ENCODE measurements at places on chromosomes 3 and 15. TPM values are rescaled to one million over a fixed set of nuclear protein-coding genes. Genes with fewer than 3 reads are reported as not detected.
A peak's percentile ranks its signal among the peaks of the same experiment; 100 is the strongest.

TMC3 gene
- total RNA-seq = not detected

NMNAT3 gene
- total RNA-seq = 3.0 TPM

SEMA7A gene
- 14.5 TPM for total RNA-seq

DAZL gene
- not detected for total RNA-seq

SLC22A13 gene
- 0.44 TPM for total RNA-seq

PP2D1 gene
- not detected for total RNA-seq

PRSS50 gene
- total RNA-seq = 0.50 TPM

RPL22L1 gene
- total RNA-seq = 60.3 TPM

MPI gene
- total RNA-seq = 22.5 TPM

STRC gene
- total RNA-seq = 0.59 TPM

- no peak for DNase-seq
Observed at GRCh38 chr3:152355744-152356665, 87.3 kb downstream of the MBNL1 start.

DNA sequence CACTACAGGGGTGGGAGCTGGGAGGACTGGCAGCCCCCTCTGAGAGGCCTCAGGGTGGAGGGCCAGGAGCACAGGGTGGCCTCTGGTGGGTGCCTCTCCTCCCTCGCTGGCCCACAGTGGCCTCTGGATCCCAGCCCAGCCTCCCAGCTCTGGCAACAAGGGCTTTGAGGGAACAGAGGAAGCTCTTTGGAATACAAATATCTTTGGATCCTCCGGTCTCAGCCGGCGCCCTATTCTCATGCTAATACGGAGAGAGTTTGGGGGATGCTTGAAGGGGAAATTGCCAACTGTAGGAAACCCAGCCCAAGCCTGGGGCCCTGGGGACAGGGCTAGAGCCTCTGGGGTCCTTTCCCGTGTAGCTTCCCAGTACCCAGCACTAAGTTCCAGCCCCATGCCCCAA lies 33.4 kb upstream of the INSYN1 start:
- DNase-seq = no peak

- DNase-seq = no peak
Observed at GRCh38 chr15:83565138-83565537, 88.8 kb upstream of the ADAMTSL3 start.

GRCh38 chr3:195762611-195763010 lies 41.8 kb downstream of the MUC20 start:
- no peak for DNase-seq

GRCh38 chr15:92812271-92812670 lies 87.9 kb upstream of the CHD2 start:
- no peak for DNase-seq

- DNase-seq = no peak
Observed at GRCh38 chr15:69454953-69455352, 2.3 kb downstream of the RPLP1 start.

- no peak for DNase-seq
Observed at GRCh38 chr15:36356978-36357601, 222.3 kb upstream of the CDIN1 start.

GRCh38 chr3:102225407-102226132 lies 209.2 kb upstream of the ZPLD1 start:
- DNase-seq = no peak

- DNase-seq = no peak
Observed at GRCh38 chr3:10370429-10370828, 49.5 kb upstream of the SEC13 start.

DNA sequence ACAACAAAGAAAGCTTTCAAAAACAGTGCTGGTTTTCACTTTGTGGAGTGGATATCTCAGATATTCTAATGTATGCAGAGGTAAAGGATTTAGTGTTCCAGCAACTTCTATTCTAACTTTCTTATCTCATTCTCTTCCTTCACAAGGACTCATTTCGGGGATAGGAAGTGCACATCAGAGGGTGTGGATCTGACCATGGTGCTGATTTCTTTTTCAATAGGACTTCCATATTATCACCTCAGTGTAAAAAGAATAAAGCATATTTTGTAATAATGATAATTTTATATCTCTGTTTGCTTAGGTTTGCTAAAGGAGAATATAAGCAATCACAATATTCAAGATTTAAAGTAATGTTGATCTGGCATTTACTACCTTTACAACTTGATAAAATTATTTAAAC lies 12.5 kb upstream of the CADM2 start:
- no peak for DNase-seq

- no peak for DNase-seq
Observed at GRCh38 chr3:72797773-72798543, 50.3 kb downstream of the SHQ1 start.

GRCh38 chr3:194816748-194817591 lies 131.3 kb downstream of the FAM43A start:
- DNase-seq = no peak

DNA sequence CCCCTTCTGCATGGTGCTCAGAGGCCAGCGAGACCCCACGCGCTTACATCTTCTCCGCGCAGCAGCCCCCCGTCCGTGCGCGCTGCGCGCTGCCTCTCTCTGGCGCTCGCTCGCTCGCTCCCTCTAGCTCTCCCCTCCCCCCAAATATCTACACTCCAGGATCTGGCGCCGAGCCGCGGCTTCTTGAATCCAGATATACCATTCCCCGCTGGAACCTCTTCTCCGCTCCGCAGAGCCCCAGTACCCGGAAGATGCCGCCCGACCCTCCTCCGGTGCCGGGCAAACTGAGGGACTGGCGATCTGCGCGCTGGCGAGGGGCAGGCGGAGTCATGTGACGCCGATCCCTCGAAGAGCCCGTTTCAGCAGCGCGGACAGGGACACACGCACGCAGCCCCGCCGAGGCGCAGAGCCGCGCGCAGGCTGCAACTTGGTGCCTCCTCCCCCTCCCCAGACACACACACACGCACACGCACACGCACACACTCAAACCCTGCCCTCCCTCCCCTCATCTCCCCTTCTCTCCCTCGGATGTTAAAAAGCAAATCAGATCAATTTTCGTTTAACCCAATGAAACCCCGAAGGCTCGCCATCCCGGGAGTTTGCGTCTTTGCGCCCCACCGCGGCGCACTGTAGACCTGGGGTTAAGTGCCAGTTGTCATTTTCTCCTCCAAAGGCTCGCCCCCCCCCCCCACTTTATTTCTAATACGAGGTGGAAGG lies at the start of gene RASGRF1:
TSS of gene RASGRF1 (minus strand) at position 294 of the 717 bp plus-strand sequence. CDS start at position 12, 282 bp downstream.
- no peak for DNase-seq

DNA sequence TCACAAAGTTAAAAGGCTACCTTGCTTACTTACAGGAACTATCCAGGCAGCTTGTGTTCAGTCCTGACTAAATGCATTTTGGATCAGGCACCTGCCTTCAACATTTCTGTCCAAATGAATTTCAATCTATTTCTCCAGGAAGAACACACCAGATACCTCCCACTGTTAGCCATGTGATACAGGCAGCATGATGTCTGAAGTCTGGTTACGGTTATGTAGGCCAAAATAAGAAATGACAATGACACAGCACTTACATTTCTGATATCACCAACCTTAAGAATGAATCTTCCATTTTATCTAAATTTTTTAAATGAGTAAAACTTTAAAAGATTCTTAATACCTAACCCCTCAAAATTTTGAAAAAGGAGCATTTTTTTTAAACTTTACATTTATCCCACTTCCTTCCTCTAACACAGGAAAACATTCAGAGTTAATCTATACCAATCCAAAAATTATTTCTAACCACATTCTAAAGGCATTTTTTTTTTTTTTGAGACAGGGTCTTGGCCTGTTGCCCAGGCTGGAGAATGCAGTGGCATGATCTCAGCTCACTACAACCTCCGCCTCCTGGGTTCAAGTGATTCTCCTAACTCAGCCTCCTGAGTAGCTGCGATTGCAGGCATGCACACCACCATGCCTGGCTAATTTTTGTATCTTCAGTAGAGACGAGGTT lies at the start of gene MAP4:
TSS of gene MAP4 (minus strand) at position 116 of the 673 bp plus-strand sequence. CDS start 17,556 bp downstream, outside the sequence.
- DNase-seq = no peak

GRCh38 chr3:104040896-104041295 lies 1325.8 kb upstream of the ALCAM start:
- DNase-seq = no peak

DNA sequence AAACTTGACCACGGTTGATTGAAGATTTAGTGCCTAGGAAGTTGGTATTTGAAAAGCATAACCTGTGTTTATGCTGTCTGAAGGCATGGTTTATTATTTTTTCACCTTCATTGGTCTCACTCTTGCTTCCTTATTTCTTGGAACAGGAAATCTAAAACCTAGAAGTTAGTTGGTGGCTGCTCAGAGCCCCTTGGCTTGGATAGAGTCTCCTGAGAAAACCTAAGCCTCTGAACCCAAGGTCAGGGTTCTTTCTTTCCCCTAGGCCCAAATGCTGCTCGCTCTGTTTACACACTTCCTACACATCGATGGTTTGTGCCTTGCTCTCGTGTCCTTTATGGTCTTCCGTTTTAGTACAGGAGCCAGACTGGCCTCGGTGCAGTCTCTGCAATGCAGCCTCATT lies 82.2 kb downstream of the TRAK1 start:
- DNase-seq = no peak

GRCh38 chr3:157275832-157276231 lies 115.9 kb upstream of the CCNL1 start:
- DNase-seq = no peak

DNA sequence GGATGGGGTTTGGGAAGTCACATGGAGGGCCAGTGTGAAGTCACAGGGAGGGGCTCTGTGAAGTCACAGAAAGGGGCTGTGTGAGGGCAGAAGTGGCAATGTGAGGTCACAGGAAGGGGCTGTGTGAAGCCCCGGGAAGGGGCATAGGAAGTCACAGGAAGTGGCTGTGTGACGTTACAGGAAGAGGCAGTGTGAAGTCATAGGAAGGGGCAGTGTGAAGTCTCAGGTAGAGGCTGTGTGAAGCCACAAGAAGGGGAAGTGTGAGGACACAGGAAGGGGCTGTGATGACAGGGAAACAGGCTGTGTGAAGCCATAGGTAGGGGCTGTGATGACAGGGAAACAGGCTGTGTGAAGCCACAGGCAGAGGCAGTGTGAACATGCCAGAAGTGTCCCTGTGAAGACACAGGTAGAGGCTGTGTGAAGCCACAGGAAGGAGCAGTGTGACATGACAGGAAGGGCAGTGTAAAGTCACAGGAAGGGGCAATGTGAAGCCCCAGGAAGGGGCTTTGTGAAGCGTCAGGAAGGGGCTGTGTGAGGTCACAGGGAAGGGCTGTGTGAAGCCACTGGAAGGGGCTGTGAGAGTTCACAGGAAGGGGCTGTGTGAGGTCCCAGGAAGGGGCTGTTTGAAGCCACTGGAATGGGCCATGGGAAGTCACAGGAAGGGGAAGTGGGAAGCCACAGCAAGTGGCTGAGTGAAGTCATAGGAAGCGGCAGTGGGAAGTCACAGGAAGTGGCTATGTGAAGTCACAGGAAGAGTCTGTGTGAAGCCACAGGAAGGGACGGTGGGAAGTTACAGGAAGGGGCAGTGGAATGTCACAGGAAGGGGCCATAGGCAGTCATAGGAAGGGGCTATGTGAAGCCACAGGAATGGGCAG lies 37.1 kb downstream of the GASK1A start:
- DNase-seq = no peak

GRCh38 chr3:64686446-64686908 lies 1.3 kb downstream of the ADAMTS9 start:
- peak; percentile 70 for DNase-seq

DNA sequence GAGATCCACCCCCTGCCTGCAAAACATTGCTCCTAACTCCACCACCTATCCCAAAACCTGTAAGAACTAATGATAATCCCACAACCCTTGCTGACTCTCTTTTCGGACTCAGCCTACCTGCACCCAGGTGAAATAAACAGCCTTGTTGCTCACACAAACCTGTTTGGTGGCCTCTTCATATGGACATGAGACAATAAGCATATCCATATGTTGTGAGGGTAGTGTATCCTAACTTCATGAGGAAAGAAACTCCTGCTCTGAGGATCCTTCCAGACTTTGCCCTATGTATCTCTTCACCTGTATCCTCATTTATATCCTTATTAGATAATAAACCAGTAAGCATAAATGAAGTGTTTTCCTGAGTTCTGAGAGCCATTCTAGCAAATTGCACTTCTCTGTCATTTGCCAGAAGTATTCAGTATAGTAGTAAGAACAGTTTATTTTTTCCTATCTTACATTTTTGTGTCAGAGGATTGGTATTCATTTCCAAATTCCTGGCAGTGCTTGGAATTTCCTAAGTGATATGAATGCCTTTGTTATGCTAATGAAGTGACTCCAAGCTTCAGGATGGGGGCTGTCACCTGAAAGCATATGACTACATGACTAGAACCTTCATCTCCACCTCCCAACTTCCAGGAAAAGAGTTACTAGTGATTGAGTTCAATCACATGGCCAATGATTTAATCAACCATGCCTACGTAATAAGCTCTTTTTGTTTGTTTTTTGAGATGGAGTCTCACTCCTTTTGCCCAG lies 30.2 kb downstream of the TTBK2 start:
- peak; percentile 82 for DNase-seq

GRCh38 chr3:40186508-40186907 lies 123.0 kb upstream of the EIF1B start:
- DNase-seq = no peak

DNA sequence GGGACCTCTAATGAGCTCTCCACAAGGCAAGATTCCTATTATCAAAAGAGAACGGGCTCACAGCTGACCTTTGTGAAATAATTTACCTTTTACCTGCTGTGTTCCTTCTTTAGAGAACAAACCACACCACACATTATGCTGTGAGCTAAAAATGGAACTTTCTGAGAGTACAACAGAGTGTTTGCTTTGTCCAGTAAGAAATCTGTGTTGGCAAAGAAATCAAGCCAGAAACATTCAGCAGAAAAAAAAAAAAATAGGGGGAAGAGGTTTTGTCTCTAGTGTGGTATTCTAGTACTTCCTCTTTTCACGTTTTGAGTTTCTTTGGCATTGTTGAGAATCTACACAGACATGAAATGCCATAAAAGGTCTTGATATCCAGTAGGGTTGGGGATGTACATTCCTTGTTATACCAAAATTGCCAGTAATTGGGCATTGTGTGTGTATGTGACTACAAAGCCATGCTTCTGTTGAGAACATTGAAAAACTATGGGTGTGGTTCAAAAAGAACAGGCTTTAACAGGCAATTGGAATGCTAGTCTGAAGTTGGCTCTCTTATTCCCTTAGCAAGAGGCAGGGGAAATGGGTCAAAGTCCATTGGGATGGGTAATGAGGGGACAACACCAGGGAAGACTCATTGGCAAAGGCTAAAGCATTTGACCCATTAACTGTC lies 273.5 kb downstream of the NEK10 start:
- no peak for DNase-seq

GRCh38 chr15:39666677-39667076 lies 85.8 kb downstream of the THBS1 start:
- DNase-seq = no peak

- no peak for DNase-seq
Observed at GRCh38 chr3:78562328-78562727, 1205.5 kb downstream of the ROBO1 start.

GRCh38 chr3:152742368-152743347 lies 92.3 kb upstream of the P2RY1 start:
- no peak for DNase-seq

GRCh38 chr15:35168464-35168863 lies 83.4 kb upstream of the NANOGP8 start:
- peak; percentile 37 for DNase-seq

- no peak for DNase-seq
Observed at GRCh38 chr3:22729212-22729611, 473.9 kb upstream of the UBE2E2 start.

- no peak for DNase-seq
Observed at GRCh38 chr3:38169027-38169317, 3.6 kb downstream of the OXSR1 start.

GRCh38 chr15:94086341-94086740 lies 145.0 kb upstream of the MCTP2 start:
- no peak for DNase-seq
